ENCODE measurements at places on chromosomes 6 and 20.

GRCh38 chr6:123402052-123402451, 234.7 kb downstream of the TRDN start:
- DNase-seq, result no peak
- no peaks in the 10 kb centered on the region for H3K4me1 ChIP-seq
- no peak overlapping the region for H3K4me3 ChIP-seq
- H3K27me3 ChIP-seq, result no peaks in the 10 kb centered on the region
- no peaks in the 10 kb centered on the region for H3K36me3 ChIP-seq

DNA sequence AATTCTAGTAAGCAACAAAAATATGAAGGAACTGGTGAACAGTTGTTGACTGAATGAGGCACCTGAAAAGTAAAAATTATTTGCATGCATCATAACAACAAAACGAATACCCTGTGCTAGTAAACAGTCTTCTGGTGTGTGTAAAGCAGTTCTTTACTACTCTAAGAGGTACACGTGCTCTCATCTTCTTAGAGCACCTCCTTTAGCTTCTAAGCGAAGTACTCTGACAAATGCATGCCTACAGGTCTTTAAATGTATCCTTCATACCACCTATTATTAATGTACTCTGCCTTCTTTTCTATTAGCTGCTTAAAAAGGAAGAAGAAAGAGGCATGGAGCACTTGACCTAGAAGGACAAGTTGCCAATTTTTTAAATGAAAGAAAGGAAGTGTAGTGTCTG, 32.2 kb upstream of the MYB start:
- H3K4me3 ChIP-seq, result no peak overlapping the region
- peaks cover 19% of the 10 kb centered on the region for H3K4me1 ChIP-seq
- H3K27me3 ChIP-seq, result no peaks in the 10 kb centered on the region
- H3K36me3 ChIP-seq, result 0 out of 2 replicates have a peak, but pooled peaks cover 5% of the 10 kb centered on the region
- DNase-seq, result no peak

GRCh38 chr6:142925575-142926110, 19.3 kb downstream of the HIVEP2 start:
- H3K27me3 ChIP-seq, result no peaks in the 10 kb centered on the region
- no peak for DNase-seq
- H3K36me3 ChIP-seq, result no peaks in the 10 kb centered on the region
- H3K27ac ChIP-seq, result peak overlapping the region; percentile 94
- peaks cover 52% of the 10 kb centered on the region for H3K4me1 ChIP-seq

GRCh38 chr6:40152701-40153436, 218.6 kb upstream of the MOCS1 start:
- H3K4me3 ChIP-seq, result no peak overlapping the region
- no peak overlapping the region for H3K27ac ChIP-seq
- no peaks in the 10 kb centered on the region for H3K4me1 ChIP-seq
- no peaks in the 10 kb centered on the region for H3K27me3 ChIP-seq

DNA sequence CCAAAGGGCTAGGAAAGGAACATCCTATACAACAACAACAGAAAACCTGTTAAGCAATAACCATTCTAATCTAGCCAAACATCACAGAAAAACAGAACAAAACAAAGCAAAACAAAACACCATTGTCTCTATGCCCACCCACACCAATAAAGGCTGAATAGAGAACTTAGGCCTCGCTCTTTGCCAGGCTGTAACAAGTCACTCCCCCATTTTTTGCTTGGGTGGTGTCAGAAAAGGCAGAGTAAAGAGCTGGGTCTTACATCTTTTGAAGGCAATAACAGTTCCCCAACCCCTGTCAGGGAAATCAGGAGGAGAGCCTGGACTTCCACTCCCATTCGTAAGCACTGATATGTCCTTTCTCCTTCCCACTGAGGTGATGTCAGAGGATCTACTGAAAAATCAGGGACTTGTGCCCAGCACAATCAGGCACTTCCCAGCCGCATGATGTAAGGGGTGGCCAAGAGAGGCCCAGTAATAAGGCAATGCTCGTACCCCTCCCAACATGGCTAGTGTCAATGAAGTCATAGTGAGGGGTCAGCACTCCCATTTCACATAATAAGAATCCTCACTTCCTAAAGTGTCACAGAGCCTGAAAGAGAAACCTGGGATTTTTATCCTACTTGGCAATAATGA, 31.0 kb downstream of the THEMIS start:
- no peak overlapping the region for H3K27ac ChIP-seq
- no peak for DNase-seq
- no peak overlapping the region for H3K4me3 ChIP-seq
- H3K4me1 ChIP-seq, result peaks cover 7% of the 10 kb centered on the region
- peaks cover 6% of the 10 kb centered on the region for H3K36me3 ChIP-seq

DNA sequence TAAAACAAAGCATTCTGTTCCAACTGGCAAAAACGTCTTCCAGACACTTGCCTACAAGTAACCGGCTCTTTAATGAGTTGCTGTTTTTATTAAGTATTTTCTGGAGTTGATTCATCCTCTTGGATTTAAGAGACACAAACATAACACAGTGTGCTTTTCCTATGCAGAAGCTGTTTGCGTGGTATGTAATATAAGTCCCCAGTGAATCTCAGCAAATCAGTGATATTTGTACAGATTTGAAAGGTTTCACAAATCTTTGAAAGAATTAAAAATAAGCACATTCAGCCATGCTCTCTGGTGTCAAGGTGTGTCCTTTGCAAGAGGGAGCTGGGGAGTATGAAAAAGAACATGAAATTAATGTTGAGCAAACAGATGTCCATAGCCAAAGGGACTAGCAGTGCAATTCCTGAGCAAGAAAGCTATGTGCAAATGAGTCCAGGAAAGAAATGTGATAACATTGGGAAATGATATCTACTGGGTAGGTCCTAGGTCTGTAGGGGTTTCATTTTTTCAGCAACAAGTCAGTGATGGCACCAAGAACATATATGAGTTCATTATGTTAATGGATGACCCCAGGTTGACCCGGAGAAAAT, 170.1 kb upstream of the PHACTR1 start:
- peak; percentile 31 for DNase-seq
- peak overlapping the region; percentile 58 for H3K4me3 ChIP-seq
- H3K4me1 ChIP-seq, result peaks cover 48% of the 10 kb centered on the region

- H3K4me1 ChIP-seq, result peaks cover 34% of the 10 kb centered on the region
- no peaks in the 10 kb centered on the region for H3K36me3 ChIP-seq
- H3K27me3 ChIP-seq, result no peaks in the 10 kb centered on the region
- peak overlapping the region; percentile 9 for H3K27ac ChIP-seq
- no peak overlapping the region for H3K4me3 ChIP-seq
- DNase-seq, result no peak
These were observed 77.3 kb downstream of the PLCG1 start for GRCh38 chr20:41214666-41215065.

DNA sequence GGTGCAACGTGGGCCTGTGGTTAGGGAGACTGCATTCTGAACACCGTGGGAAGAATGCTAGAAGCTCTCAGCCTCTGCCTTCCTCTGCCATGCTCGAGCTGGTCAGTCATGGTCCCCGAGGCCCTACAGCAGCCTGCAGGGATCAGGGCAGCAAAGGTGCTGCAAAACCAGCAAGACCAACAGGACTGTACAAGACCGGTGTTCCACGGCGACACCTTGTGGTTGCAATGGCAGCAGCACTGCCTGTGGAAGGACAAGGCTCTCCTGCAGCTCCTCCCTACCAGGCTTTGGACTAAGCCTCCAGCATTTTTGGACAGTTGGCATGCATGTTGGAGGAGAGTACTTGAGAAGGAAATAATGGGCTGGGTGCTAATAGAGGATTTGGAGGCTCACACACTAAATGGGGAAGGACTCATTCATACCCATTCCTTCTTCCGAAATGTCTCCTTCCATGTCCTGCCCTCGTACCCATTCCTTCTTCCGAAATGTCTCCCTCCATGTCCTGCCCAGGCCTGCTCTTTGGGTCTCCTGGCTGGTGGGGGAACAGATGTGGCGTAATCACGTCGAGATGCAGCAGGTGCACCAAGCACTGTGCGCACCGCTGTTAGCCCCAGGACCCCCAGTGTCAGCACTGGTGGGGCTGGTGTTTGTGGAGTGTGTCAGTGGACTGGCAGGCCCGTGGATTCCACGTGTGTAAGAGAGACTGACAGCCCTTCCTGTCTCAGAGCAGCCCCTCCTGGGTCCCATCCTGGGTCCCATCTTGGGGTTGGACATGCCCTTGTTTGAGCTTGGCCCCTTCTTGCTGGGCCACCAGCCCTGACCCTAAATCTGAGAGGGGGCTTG, 18.6 kb upstream of the MYT1 start:
- no peaks in the 10 kb centered on the region for H3K4me1 ChIP-seq
- H3K4me3 ChIP-seq, result no peak overlapping the region
- H3K27me3 ChIP-seq, result peaks cover 37% of the 10 kb centered on the region
- no peak overlapping the region for H3K27ac ChIP-seq

DNA sequence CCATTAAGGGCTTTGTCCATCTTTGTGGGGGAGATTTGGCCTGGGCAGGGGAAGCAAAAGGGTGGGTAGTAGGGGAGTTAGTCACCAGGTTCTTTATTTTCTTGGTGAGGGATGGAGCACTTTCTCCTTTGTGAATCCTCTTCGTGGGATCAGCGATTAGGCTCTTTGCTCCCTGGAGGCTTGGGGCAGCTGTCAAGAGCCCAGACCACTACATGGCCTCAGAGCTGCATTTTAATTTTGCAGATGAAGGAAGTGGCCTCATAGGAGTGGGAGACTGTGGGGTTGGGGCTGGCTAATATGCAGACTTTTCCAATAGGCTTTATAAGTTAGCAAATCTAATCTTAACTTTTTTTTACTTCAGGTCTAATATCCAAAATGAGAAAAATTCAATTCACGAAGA, 168.1 kb upstream of the DEFB112 start:
- H3K27ac ChIP-seq, result no peak overlapping the region
- H3K4me3 ChIP-seq, result no peak overlapping the region
- H3K4me1 ChIP-seq, result no peaks in the 10 kb centered on the region

GRCh38 chr6:12163744-12164507, 126.2 kb upstream of the EDN1 start:
- no peak overlapping the region for H3K4me3 ChIP-seq
- peak overlapping the region; percentile 43 for H3K27ac ChIP-seq
- DNase-seq, result no peak
- H3K27me3 ChIP-seq, result no peaks in the 10 kb centered on the region

DNA sequence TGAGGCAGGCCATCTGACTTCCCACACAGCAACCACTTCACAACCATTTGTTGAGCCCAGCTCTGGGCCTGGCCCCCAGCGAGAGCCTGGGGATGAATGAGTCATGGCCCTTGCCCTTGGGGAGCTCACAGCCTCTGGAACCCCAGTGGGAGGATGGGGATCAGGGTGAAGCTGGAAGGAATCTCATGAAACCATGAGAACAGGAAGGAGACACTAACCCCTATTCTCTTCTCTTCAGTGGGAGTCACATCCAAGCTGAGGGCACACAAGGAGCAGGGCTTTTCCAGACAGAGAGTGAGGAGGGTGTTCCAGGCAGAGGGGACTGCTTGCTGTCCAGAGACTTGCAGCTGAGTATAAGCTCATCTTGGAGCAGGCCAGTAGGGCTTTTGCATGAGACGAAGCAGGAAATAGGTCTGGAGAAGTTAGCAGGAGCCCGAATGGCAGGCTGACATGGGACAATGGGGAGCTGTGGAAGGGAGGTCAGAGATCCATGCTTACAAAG, 7.5 kb downstream of the FOXS1 start:
- peaks cover 25% of the 10 kb centered on the region for H3K4me1 ChIP-seq
- H3K27ac ChIP-seq, result no peak overlapping the region
- peak; percentile 71 for DNase-seq
- no peak overlapping the region for H3K4me3 ChIP-seq
- no peaks in the 10 kb centered on the region for H3K27me3 ChIP-seq

DNA sequence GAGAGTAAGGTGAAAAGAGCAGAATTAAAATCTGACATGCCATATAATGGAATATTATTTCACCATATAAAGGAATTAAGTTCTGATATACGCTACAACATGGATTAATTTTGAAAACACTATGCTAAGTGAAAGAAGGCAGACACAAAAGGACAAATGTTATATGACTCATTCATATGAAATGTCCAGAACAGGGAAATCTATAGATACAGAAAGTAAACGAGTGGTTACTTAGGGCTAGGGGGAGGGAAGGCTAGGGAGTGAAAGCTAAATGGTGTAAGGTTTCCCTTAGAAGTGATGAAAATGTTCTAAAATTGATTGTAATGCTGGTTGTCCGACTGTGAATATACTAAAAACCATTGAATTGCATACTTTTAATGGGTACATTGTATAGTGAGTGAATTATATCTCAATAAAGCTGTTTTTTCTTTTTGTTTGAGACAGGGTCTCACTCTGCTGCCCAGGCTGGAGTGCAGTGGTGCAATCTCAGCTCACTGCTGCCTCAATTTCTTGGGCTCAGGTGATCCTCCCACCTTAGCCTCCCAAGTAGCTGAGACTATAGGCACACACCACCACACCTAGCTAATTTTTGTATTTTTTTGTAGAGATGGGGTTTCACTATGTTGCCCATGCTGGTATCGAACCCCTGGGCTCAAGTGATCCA, 8.2 kb downstream of the PRPH2 start:
- H3K36me3 ChIP-seq, result peaks cover 16% of the 10 kb centered on the region
- H3K4me3 ChIP-seq, result no peak overlapping the region
- DNase-seq, result peak; percentile 24
- peaks cover 2% of the 10 kb centered on the region for H3K27me3 ChIP-seq

DNA sequence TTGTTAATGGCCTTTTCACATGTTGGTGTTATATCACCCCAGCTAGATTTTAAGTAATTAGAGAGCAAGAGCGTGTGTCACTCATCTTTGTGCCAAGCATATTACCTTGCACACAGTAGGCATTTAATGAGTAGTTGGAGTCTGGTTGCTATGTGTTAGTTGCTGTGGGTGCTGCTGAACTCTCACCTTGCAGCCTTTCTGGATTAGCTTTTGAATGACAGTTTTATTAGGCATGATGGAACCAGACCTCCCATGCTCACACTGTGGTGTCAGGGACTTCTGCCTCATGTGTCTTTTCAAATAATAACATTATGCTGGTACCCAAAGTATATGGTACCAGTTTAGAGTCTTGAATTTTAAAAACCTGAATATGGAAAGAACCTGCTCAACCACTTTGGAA, 55.9 kb downstream of the TRAF3IP2 start:
- H3K4me1 ChIP-seq, result peaks cover 70% of the 10 kb centered on the region
- H3K4me3 ChIP-seq, result no peak overlapping the region
- no peak for DNase-seq
- H3K36me3 ChIP-seq, result peaks cover 1% of the 10 kb centered on the region
- H3K27ac ChIP-seq, result no peak overlapping the region

DNA sequence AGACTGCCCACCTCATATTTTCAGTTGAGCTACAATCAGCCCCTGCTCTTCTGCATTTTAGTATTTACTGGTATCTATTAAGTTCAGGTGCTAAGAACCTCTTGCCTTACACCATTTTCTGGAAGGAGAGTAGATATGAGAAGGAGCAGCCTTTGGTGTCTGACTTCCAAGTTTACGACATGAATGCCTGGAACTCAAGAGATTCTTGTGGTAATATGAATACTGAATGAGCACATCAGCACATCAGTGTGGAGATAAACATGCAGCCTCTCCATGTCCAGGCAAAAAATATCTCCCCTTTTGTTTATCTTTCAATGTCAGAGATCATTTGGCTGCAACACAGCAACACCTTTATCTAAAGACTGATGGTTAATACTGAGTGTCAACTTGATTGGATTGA, 65.8 kb upstream of the THEMIS start:
- no peak overlapping the region for H3K4me3 ChIP-seq
- H3K27me3 ChIP-seq, result no peaks in the 10 kb centered on the region
- H3K27ac ChIP-seq, result no peak overlapping the region
- H3K4me1 ChIP-seq, result peaks cover 19% of the 10 kb centered on the region
- peak; percentile 56 for DNase-seq

GRCh38 chr6:8131265-8131897, 29.0 kb upstream of the EEF1E1 start:
- DNase-seq, result peak; percentile 61
- H3K4me1 ChIP-seq, result peaks cover 16% of the 10 kb centered on the region
- H3K36me3 ChIP-seq, result no peaks in the 10 kb centered on the region
- H3K27ac ChIP-seq, result no peak overlapping the region

All from HFFc6 (cell line).